ENCODE measurements at places on chromosomes 16 and 17.

GRCh38 chr17:9389111-9389527, 186.5 kb downstream of the STX8 start:
- DNase-seq = peak; percentile 92

DNA sequence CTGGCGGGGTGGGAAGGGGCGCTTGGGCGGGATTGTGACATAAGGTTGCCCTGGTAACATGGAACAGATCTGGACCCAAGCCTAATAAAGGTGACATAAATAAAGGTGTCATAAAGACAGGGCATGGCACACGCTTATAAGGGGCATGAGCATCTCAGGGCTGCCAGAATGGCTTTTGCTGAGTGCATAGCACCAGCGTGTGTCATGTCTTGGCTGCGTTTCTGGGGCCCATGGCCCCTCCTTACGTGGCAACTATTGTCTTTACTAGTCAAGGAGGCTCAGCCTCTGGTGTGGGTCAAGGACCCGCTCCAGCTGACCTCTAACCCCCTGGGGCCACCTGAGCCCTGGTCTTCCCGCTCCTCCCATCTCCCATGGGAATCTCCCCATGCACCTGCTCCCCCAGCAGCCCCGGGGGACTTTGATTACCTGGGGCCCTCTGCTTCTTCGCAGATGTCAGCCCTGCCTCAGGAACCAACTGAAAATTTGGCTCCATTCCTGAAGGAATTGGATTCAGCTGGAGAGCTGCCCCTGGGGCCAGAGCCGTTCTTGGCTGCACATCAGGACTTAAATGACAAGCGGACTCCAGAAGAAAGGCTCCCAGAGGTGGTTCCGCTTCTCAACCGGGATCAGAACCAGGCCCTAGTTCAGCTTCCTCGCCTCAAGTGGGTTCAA, 13.9 kb downstream of the LRRC37B start:
- DNase-seq = no peak

GRCh38 chr17:3740611-3741073, 16.9 kb downstream of the HASPIN start:
- peak; percentile 80 for DNase-seq

DNA sequence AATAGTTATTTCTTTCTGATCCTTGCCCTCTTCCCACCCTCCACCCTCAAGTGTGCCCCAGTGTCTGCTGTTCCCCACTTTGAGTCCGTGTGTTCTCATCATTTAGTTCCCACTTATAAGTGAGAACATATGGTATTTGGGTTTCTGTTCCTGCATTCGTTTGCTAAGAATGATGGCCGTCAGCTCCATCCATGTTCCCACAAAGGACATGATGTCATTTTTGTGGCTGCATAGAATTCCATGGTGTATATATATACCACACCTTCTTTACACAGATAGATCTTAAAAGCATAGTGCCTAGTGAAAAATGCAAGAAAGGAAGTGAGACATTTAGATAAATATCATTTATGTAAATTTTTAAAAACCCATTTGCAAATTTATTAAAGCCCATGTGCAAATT, 33.1 kb downstream of the HS3ST2 start:
- no peak for DNase-seq

DNA sequence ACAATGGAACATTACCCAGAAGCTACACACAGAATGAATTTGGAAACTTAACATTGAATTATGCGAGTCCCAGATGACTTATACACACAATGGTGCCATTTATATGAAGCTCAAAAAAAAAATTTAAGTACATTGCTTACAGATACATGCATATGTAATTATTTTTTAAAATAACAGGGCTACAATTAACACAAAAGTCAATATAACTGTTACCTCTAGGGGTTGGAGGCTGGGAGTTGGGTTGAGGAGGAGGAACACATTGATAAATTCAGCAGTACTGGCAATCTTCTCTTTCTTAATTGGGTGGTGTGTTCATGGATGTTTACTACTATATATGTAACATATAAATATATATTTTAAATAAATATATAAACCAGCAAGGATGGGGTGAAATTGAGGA, 1.1 kb downstream of the ZNF23 start:
- DNase-seq = no peak

DNA sequence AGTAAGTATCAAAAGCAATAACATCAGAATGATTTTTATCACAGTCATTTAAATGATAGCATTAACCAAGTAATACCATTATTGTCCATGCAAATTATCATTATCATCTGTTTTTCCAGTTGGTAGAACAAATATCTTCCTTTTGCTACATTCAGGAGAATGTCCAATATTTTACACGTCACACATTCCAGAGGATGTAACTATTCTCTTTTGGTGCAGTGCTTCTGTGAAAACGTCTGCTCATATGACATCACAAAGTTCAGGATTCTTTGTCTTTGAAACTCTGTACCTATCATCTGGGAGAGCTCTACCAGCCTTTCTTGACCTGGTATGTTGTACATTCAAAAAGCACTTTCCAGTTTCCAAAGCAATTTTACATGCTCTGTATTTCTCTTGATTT, 40.2 kb upstream of the PITPNM3 start:
- DNase-seq = no peak

Data from suppressor macrophage treated with lipopolysaccharide for 1 hour (primary cell).